ENCODE measurements at places on chromosomes 13 and 19.

GRCh38 chr13:60201286-60201685 lies 37.6 kb upstream of the DIAPH3 start:
- no peak for DNase-seq

DNA sequence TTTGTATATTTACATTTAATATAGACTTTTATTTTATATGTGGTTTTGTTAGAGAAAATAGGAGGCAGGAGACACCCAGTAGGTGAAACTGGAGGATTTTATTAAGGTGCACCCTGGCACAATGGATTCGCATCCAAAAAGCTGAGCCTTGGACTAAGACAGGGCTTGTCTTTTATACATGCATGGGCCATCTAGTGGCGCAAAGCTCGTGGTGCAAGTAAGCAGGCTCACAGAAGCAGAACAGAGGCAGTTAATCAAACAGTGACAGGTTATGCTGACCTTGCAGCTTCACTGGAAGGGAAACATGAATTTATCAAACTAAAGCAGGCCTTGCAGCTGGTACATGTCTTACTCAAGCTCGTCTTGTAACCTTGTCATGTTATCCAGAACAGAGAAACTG lies 58.8 kb upstream of the ZNF681 start:
- DNase-seq, result peak; percentile 60

DNA sequence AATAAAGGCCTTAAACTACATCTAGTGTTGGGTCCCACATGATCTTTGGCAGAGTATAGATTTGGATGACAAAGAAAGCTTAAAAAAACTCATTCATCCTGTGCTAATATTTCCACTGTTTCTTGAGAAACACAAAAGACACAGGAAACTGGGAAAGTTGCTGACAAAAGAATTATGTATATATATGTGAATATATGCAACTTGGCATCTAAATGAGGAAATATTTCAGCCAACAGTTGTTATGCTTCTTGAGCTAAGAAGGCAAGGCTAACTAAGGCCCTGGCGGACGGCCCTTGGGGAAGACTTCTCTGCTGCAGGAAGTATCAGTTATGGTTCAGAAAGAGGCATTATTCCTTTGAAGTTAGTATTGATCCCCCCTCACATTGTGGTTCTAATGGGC lies 491.8 kb downstream of the DIAPH3 start:
- no peak for DNase-seq

GRCh38 chr19:50717026-50717723 lies 2.4 kb downstream of the SHANK1 start:
- no peak for DNase-seq

DNA sequence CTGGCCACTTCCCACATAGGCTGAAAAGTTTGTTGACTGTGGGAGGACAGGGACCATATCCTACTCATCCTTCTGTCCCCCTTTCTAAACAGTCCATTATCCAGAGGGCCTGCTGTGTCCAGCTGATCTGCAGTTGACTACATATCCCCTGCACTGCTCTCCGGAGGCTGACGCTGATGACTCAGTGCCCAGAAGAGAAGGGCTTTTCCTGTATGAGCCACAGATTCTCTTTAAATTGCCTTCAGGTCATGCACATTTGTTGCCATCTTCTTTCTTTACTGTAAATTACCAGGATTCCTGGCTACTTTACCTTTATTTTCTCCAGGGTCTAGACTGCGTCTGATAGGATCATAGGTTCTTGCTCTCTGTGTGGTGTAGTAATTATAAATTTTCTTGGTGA lies 125.2 kb downstream of the LACC1 start:
- DNase-seq, result no peak

DNA sequence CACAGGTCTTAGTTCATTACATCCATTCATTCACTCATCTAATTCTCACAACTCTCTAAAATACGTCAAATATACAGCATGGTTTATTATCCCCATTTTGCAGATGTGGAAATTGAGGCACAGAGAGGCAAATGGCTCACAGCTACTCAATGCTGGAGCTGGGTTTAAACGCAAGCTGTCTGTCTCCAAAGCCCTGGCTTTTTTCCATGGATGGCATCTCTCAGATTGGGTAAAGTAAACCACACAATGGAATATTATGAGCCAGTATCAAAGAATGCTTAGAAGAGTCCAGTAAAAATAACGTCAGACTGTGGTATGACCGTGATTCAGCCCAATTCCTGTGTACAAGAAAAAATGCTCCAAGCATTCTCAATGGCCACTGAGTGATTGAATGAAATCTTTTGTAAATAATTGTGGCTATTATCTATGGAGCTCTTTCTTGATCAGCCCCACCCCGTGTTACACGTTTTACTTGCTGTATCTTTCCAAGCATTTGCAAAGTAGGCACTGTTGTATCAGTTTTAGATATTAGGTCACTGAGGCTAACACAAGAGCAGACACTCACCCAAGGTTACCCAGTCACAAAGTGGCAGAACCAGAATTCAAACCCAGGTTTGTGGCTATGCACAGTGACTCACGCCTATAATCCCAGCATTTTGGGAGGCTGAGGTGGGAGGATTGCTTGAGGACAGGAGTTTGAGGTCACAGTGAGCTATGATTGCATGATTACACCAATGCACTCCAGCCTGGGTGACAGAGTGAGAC lies 5.5 kb upstream of the ACP7 start:
- DNase-seq, result no peak

DNA sequence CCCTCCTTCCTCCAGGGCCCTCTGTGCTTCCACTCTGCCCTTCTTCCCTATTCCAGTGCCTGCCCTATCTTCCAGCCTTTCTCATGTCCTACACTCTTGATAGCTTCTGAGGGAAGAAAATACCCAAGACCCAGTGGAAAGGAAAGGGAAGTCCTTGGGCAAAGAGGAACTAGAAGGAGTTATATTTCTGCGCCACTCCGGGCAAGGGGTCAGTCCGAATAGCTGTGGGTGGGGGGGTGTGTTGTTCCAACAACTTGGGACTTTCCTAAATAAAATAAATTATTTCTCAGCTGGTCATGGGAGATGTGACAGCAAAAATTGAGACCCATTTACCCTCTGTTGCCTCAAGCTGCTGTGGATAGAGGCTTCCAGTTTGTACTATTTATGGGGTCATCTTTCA lies 23.2 kb downstream of the CABP5 start:
- no peak for DNase-seq

- peak; percentile 61 for DNase-seq
These were observed 5.8 kb downstream of the FTL start for GRCh38 chr19:48970923-48971395.

- no peak for DNase-seq
These were observed 56.2 kb downstream of the ATP11A start for GRCh38 chr13:112746044-112746443.

- no peak for DNase-seq
These were observed 31.1 kb downstream of the RDH8 start for GRCh38 chr19:10044390-10044789.

GRCh38 chr13:42101821-42102585 lies 53.6 kb downstream of the DGKH start:
- no peak for DNase-seq

GRCh38 chr19:49690656-49691242 lies at the start of gene CPT1C:
Gene CPT1C, plus strand, starts transcription at chr19:49691116. Its CDS starts 1,137 bp downstream, at chr19:49692253.
- no peak for DNase-seq

All from AML-193 (cell line).